ENCODE measurements at places on chromosomes 5 and 9.

- no peak for DNase-seq
Observed at GRCh38 chr9:847505-847904, 6.0 kb downstream of the DMRT1 start.

GRCh38 chr9:93132287-93132927 is 1.6 kb downstream of the NINJ1 start:
- DNase-seq: no peak

GRCh38 chr5:149166128-149166527 is 24.8 kb downstream of the ABLIM3 start:
- DNase-seq: no peak

- no peak for DNase-seq
Observed at GRCh38 chr5:52013523-52013922, 630.3 kb downstream of the ISL1 start.

- DNase-seq: no peak
Observed at GRCh38 chr5:82594097-82594496, 315.9 kb upstream of the RPS23 start.

GRCh38 chr5:147887930-147888329 is 9.4 kb downstream of the SCGB3A2 start:
- no peak for DNase-seq

GRCh38 chr5:142000704-142001484 is 11.9 kb downstream of the GNPDA1 start:
- DNase-seq: no peak

DNA sequence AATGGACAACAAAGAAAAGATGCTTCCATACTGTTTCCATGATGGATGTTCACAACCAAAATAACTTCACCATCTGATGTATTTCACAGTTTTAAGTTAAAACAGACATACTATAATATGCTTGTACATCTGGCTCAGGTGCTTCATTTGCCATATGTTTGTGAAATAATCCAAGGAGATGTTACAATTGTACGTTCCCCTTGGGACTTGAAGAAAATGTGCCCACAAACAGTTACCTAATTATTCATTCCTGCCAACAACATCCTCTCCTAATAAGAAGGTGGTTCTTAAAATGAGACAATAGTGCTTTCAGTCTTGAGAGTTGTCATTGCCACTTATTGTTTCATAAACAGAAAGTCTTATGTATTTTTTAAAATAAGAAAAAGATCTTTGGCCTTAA is 33.1 kb upstream of the SMARCA2 start:
- DNase-seq: no peak

- no peak for DNase-seq
Observed at GRCh38 chr5:124956471-124957029, 210.1 kb upstream of the ZNF608 start.

GRCh38 chr9:130340011-130340410 is 74.5 kb downstream of the HMCN2 start:
- DNase-seq: no peak

DNA sequence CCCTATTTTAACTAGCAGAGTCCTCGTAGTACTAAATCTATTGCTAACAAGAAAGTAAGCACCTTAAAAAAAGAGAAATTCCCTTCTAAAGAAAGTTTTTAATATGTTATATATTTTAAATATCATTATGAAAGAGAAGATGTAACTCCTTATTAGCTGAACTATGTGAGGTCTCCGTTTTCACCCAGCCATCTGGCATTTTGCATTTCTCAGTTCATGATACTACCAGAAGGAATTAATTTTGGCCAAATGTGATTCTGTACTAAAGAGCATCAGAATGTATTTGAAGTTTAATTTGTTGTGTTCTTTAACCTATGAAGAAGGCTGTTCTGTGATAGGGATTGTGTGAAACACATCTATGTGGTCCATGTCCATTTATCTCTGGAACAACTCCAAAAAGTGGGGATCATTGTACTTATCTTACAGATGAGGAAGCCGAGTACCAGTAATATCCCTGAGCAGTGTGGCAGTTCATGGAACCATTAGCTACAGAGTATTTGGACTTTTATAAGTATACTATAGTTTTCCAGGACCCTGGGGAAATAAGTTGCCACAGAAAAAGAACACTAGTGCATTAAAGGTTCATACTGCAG is 29.8 kb downstream of the TNFAIP8 start:
- DNase-seq: no peak

- DNase-seq: no peak
Observed at GRCh38 chr5:34496260-34496691, 159.9 kb upstream of the RAI14 start.

DNA sequence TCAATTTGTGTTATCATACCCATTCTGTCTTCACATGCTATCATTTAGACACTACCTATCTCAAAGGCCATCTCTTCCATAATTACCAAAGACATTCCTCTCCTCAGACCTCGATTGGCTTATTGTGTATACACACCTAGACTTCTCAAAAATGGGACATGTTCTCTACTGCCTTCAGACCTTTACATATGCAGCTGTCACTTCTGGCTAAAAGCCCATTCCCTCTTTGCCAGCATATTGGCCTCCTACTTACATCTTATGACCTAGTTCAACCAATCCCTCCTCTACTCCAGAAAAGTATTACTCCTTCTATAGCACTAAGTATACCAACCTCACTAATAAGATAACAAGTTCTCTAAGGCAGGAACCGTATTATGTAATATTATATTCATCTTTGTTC is 84.4 kb downstream of the RAPGEF6 start:
- no peak for DNase-seq

DNA sequence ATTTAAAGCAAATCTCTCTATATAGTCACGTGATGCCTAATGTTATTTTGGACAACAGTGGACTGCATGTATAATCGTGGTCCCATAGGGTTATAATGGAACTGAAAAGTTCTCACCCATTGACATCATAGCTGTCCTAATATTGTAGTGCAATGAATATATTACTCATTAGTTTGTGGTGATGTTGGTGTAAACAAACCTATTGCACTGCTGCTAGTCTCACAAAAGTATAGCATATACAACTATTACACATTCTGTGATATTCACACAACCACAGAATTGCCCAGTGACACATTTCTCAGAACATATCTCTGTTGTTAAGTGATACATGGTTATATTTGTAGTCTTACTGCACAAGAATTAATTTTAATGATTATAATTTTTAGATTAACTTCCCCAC is 37.7 kb downstream of the IPO11 start:
- no peak for DNase-seq

DNA sequence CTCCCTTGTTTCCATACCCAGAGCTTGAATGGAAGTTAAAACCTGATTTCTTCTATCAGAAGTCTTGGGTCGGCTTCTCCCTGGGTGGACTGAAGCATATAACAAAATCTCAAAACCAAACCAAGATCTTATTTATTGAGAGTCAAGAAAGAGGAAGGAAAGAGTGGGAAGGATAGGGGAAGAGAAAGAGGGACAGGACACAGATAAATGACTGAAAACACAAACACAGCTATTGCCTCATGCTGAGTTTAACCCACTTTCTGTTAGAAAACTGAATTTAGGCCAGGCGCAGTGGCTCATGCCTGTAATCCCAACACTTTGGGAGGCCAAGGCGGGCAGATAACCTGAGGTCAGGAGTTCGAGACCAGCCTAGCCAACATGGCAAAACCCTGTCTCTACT is 92.9 kb downstream of the PALM2AKAP2 start:
- DNase-seq: no peak

DNA sequence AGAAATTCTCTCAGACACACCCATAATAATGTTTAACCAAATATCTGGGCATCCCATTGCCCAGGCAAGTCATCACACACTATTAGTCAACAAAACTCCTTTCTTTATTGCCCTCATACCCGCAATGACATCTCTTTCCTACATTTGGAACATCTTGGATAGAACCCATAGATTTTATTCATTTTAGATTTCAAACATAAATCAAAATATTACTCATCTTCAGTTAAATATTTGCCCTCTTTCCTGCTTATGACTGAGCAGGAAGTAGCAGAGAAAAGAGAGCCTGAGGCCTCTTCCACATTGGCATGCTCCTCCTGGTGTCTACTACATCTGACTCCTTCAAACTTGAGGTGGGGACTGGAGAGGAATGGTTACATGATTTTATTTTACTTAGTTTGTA is 592.0 kb downstream of the CHSY3 start:
- no peak for DNase-seq

DNA sequence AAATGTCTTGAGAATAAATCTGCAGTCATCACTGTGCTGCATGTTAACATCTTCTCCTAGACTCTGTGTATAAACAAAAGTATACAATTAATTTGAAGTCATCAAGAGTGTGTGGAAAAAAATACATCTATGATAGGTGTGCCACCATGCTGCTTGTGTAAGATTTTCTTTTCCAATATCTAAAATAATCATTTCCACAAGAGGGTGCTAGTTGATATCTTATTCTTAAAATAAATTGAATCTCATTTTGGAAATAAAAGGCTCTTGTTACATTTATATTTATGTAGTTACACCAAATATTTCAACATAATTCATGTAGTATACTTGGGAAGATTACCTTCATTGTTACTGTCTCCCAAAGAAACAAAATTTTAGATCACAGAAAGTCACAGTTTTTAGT is 14.1 kb upstream of the MOCS2 start:
- no peak for DNase-seq

DNA sequence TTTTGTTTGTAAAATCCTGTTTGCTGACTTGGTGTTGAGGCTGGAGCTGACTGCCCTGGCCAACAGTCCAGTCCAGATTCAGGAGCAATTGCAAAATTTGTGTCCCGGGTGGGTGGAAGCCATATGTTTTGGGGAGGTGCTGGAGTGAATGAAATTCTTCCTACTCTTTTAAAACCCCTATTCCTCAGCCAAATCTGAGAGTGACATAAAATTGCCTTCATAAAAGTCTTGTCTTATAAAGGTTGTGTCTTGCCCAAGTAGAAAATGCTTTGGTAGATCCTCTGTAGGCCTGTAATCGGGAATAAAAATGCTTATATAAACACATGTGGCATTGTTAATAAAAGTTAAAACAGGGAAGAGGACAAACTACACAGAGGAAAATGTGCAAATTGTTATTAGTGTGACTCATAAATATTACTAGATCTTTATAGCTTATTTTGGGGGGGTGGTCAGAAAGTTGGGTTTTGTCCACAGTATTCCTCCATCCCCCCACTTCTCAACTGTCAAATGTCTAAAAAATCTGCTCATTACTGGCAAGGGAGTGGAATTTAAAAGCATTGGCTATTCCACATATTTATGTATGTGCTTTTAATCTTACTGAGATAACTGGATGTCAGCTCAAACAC is 45.6 kb downstream of the NNT start:
- no peak for DNase-seq

GRCh38 chr5:159610966-159611579 is 280.8 kb upstream of the IL12B start:
- no peak for DNase-seq

DNA sequence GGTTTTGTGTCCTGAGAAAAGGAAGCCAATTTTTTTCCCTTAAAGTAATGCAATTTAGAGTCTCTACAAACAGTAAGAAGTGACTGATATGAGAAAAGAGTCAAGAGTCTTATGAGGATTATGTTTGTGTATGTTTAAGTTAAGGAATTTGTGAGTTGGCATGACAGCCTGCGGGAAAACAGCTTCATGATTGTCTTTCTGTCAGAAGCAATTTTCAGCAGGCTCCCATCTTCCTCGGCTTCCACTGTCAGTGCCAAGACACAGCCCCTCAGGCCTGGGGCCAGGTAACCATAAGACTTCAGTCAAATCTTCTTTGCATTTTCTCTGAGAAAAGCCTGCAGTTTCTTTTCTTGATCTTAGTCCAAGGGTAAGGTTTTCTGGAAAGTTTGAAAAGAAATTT is 17.0 kb upstream of the SELENOP start:
- DNase-seq: no peak

GRCh38 chr5:124463851-124464250 is 282.6 kb downstream of the ZNF608 start:
- no peak for DNase-seq

GRCh38 chr5:180156141-180156540 is 52.9 kb downstream of the RASGEF1C start:
- DNase-seq: no peak

- DNase-seq: no peak
Observed at GRCh38 chr5:169763376-169764017, 126.4 kb downstream of the DOCK2 start.

DNA sequence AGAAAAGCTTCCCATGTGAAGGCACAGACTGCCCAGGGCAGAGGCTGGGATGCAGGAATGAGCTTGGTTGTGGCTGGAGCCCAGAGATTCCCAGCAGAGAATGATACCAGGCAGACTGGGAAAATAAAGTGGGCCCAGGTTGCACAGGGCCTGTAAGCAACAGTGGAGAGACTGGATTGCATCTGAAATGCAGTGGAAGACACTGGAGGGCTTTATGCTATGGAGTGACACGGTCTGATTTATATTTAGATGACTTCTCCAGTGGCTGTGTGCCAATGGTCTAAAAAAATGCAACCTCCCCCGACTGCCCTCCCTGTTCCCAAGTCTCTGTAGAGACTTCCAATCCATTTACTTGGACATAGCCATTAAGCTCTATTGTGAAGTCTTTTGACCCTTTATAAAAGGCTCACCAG is 951.1 kb upstream of the DMAC1 start:
- DNase-seq: no peak

- no peak for DNase-seq
Observed at GRCh38 chr5:102286476-102286875, 9.6 kb downstream of the SLCO4C1 start.

- no peak for DNase-seq
Observed at GRCh38 chr9:137757613-137758029, 120.0 kb upstream of the CACNA1B start.

DNA sequence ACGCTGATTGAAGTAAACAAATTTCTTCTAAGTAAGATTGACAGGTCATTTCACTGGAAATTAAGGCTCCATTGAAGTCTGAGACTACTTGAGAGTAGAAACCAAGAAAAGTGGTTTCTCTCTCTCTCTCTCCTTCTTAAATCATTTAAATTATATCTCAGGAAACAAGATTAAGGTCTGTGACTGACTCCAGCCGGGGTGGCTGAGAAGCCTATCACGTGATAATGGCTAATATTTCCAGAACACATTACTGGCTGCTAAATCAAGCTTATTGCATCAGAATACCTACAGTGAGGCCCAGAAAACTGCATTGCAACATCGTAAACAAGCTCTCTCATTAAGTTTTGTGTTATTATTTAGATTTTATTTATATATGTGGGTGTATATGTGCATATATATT is 88.4 kb downstream of the PTCD2 start:
- no peak for DNase-seq

DNA sequence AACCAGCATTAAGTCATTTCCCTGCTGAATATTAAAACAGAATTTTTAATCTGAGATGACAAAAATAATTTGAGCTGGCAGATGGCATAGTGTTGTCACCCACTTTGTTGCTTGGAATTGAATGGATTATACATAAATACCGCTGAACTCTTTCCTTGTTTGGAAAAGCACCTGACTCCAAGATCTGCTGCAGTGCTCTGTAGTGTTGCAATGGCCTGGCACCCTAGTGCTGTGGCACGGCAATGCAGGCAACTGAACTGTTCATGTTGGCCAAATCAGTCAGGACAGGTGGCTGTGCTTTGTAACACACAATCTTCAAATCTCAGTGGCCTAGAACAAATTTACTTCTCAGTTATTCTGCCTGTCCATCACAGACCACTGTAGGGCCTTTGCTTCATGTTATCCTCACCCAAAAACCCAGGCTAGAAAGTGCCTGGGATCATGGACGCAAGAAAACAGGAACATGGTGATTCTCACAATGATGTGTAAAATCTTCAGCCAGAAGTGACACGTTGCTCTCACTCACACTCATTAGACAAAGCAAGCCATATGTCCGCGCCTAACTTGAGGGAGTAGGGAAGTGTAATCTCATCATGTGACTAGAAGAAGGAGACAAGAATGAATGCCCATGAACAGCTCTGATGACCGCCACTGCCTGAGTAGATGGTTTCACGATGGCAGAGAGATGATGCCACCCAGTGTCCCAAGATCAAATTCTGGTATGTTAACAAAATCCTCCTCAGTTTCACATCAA is 191.9 kb upstream of the PUM3 start:
- no peak for DNase-seq
